ENCODE measurements at places on chromosomes 2 and 18.

- no peak for DNase-seq
These were observed 23.4 kb upstream of the REEP1 start for GRCh38 chr2:86360776-86361175.

GRCh38 chr18:29259838-29260237 lies 1082.9 kb upstream of the CDH2 start:
- DNase-seq, result no peak

DNA sequence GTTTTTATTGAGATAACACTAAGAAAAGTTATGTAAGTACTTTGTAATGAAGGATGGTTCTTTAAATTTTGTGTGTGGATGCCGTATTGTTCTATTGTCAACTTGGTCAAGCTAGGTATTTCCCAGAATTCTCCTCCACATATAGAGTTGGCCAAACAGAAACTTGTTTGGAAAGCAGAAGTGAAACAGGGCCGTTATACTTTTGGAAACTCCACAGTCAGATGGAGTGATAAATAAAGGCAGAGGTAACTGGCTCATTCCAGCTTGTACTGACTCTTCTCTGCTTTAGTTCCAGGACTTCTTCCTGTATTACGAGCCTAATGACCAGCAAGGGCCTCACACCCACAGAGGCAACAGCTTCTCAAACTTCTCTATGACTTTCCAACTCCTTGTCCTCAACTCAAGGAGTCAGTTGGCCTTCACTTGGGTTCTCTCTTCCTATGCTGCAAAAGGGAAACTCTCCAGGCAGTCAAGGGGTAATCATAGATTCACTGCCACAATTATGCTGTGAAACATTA lies 16.4 kb upstream of the STARD7 start:
- no peak for DNase-seq

DNA sequence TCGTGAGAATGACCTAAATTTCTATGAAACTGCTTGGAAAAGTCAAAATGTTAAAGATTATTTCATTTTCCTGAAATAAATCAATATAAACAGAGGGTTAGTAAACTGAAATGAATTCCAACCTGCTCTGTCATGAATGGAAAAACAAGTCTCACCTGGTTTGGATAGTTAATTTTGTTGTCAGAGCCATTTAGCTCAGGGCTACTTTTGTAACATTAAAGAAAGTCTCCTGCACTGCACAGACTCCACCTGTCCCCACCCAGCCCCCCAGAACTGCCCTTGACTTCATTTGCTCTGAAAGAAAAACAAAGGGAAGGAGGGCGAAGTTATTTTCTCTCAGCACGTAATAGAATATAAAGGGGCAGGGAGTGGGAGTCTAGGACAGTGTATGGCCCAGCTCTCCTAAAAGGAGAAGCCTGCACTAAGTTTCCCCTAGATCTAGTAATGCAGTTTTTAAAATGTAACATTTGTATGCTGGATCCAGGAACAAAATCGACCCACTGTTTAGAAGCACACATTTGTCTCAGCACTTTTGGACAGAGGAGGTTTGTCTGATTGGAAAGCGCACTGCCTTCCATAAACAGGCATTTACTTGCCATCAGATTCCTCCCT lies 54.2 kb upstream of the ACSL3 start:
- no peak for DNase-seq

DNA sequence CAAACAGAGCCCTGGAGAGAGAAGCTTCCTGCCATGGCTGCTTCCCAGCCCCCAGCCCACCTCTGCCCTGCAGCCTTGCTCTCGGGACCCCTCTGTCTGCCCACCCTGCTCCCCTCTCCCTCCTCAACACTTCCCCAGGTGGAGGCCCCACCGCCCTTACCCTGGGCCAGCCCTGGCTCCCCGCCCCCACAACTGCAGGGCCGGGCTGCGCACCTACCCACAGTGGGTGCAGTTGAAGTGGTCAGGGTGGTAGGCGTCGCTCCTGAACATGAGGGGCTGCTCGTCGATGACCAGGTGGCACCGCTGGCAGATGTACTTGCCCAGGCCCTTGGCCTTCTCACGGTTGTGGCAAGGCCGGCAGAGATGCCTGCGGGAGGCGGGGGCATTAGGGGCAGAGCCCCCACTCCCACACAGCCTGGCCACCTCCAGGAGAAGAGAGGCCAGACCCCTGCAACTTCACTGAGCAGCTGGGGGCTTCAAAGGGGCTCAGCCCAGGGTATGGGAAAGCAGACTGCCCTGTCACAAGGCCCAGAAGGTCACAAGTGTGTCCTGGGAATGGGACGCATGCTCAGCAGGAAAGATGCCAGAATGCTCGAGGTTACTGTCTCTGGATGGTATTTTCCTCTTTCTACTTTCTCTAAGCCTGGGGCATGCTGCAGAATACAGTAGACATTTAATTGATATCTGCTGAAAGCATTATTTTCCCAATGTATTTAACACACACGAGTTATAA lies 3.1 kb upstream of the GPR17 start:
- DNase-seq, result no peak

- no peak for DNase-seq
These were observed 505.4 kb downstream of the BCL11A start for GRCh38 chr2:60047944-60048525.

- no peak for DNase-seq
These were observed 155.9 kb upstream of the MAP3K20 start for GRCh38 chr2:172919732-172920131.

GRCh38 chr2:43851011-43851980 lies 12.5 kb downstream of the ABCG8 start:
- DNase-seq, result no peak

All from right hindlimb (tissue), 1 donor.